Uterus (tissue), 4 donors: ENCODE measurements at places on chromosomes 1 and 21.
A peak's percentile ranks its signal among the peaks of the same experiment; 100 is the strongest.

DNA sequence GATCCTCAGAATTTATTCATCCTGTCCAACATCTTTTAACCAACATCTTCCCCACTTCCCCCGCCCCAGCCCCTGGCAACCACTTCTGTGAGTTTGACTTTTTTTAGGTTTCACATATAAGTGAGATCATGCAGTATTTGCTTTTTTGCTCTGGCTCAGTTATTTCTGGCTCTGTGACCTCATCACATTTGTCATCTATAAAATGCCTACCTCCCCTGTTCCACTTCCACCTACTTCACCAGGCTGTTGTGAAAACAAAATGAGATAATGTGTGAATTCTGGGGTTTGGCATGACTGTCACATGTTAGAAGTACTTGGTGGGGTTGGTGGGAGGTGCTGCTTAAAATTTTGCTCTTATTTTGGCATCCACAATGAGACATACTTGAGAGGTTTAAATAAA, 18.4 kb downstream of the HHAT start:
- DNase-seq = no peak

- no peak for DNase-seq
Measured at GRCh38 chr1:204991342-204991844, 51.6 kb upstream of the CNTN2 start.

- peak; percentile 71 for DNase-seq
Measured at GRCh38 chr1:205013683-205014367, 29.2 kb upstream of the CNTN2 start.

DNA sequence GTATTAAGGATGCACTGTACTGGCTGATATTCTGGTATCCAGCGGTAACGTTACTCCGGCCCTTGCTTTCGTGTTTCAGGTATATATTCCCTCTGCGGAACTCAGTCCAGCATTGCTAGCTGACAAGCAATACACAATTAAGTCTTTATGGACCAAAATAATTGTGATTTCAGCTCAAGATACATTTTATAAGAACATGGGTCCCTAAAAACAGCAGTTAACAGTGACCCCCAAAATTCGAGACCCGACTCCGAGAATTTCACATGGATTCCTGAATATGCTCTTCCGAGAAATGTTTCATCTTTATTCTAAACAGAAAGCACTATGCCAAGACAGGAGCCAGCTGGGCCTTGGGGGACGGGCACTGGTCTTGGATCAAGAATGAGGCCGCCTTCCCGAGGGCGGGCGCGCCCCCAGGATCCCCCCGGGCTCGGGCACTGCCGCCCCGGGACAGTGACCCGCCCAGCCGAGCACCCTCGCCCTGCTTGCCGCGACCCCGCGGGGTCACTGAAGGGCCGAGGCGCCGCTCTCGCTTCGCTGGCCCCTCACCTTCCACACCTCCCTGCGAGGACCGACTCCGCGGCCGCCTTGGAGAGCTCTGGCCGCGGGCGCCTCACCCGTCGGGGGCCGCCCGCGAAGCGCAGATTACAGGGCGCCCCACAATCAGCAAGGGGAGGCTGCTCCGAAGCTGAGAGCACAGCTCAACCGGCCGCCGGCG, 610 bp downstream of the SCYL3 start:
- DNase-seq = peak; percentile 38

DNA sequence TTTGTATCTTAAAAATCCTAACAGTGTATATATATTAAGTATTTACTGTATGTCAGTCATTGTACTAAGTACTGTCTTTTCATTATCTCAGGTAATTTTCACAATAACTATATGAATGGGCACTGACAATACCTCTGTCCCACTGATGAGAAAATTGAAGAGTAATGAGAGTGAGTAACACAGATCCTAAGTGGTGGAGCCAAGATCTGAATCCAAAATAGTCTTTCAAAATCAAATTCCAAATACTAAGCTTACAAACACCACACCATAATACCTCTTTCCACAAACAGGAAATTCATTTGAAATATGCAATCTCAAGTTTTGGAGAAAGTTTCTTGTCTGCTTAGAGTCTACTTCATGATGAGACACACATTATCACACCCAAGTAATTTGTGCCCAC, 105.9 kb upstream of the EDEM3 start:
- no peak for DNase-seq
